ENCODE measurements at places on chromosomes 7 and 10.

- DNase-seq, result no peak
Measured at GRCh38 chr10:27771231-27771630, 25.6 kb upstream of the MKX start.

- DNase-seq, result peak; percentile 66
Measured at GRCh38 chr10:15725603-15726002, 5.9 kb upstream of the ITGA8 start.

- DNase-seq, result no peak
Measured at GRCh38 chr10:61398366-61399129, 54.6 kb downstream of the TMEM26 start.

DNA sequence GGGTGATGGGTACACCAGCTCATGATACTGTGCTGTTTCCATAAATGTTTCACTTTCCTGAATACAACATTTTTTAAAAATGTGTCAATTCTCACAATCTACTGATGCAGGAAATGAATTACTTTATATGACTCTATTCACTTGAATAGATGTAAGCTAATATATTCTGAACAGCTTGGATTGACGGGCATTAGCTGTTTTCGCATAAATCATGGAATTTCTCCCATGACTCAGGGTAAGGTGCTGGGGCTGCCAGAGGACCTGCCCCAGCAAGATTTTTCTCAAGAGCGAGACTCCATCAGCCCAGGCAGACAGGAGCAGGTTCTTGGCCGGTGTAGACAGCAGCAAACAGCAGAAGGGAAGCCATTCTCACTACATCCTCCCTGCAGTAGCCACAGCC, 107.1 kb downstream of the PFKFB3 start:
- no peak for DNase-seq

- DNase-seq, result no peak
Measured at GRCh38 chr7:102075553-102076135, 211.0 kb upstream of the SH2B2 start.

- DNase-seq, result no peak
Measured at GRCh38 chr10:28307267-28307666, 4.4 kb upstream of the MPP7 start.

DNA sequence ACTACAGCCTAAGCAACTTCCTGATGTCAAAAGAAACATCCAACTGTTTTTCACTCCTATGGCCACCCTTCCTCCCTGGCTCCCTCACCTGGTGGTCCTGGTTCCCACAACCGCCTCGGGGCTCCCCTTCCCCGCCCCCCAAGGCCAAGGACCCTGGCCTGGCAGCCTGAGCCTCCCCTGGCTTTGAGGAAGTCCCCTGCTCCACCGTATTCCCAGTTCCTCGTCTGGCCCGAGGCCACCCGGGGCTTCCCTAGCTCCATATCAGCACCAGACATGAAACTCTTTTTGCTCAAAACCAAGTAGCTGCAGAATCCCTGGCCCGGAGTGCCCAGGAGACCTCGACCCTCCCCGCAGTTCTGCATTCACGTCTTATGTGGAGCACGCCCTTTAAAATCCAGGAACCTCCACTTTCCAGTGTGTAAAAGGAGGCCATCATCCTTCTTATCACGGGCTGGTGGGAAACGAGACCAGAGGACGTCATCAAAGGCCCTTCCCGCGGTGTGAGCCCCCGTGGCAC, 82.9 kb downstream of the PRKAG2 start:
- DNase-seq, result no peak

DNA sequence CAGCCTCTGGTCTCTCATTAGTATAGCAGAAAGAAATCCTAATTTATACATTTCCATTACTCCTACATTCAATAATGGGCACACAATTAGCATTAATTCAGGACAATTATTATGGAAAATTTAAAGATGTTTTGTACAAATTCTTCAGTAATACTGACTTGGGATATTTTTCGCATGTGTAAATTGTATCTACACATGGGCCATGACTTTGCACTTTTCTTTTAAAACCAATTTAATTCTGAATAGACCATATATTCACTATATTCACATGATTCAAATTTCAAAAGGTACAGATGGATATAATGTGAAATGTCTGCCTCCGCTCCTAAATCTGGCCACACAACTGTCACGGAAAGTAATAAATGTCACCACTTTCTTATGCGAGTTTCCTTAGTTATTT, 123.0 kb downstream of the TCERG1L start:
- DNase-seq, result no peak

- DNase-seq, result no peak
Measured at GRCh38 chr7:37342688-37343471, 105.8 kb downstream of the ELMO1 start.

DNA sequence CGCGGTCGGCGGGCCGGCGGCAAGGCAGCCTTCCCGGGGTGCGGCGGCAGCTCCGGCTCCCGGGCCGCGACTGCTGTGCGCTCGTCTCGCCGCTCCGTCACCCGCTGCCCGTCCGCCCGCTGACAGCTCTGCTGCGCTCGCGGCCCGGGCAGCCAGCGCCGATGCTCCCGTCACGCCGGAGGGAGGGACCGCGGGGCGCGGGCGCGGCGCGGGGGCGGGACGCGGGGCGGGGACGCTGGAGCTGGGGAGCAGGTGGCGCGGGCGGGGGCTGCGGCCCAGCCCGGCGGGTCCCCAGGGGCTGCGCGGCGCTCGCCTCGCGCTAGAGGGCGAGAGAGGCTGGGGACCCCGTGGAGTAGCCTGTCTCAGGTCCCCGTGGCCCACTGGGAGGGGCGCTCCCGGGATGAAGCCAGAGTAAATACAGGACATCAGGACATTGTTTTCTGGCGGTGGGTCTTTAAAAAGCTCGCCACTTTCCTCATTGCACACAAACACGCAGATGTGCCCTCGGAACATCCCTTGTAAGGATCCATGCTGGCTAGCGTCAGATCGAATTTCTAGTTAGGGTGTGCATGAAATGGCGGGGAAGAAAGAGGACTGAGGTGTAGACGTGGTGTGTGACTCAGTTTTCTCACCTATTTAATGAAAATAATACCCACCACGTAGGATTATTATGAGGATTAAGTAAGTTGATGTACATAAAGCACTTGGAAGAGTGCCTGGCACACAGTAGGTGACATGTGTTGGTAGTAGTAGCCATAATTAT, at the start of gene ELAPOR2:
TSS of gene ELAPOR2 (minus strand) at position 130 of the 763 bp plus-strand sequence. CDS start 141 bp downstream, outside the sequence.
- peak; percentile 26 for DNase-seq

GRCh38 chr7:96023387-96023786, 251.0 kb downstream of the DYNC1I1 start:
- DNase-seq, result no peak

DNA sequence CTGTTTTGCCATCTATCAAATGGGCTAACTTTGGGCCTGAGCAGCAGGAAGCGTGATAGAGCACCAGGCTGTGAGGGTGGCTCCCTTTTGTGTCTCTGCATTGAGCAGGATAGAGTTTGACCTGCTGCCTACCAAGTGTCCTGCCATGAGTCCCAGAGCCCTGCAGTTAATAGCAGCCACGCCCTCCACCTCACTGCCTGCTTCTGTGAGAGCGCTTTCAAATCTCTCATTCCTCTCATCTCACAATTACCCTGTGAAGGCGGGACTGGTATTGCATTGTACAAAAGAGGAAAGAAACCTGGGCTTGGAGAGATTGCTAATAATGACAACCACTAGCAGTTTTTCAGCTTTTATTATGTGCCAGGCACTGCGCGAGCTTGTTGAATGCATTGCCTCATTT, 39.9 kb downstream of the UNC5B start:
- DNase-seq, result no peak

GRCh38 chr7:149306854-149307253, 44.9 kb downstream of the ZNF783 start:
- no peak for DNase-seq

DNA sequence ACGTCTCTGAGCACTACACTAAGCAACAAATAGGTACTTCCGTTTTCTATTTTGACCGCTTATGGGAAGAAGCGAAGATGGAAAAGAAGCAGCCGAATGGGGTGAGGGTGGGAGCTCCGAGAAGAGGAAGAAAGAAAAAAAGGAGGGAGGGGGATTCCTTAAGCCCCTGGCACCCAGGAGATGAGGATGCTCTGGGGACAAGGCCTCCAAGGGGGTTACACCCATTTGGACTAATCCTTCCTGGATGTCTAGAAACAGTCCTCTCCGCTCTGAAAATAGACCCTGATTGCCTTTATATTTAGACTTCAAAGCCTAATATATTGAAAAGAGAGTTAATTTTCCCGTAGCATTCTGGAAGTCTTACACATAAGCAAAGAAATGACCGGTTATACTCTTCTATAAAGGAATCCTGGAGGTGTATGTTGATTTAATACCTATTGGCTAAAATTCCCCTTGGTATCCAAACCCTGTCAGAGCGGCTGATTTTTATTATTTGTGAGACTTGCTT, 676 bp upstream of the HTR7 start:
- no peak for DNase-seq
